T-helper 22 cell (primary cell): ENCODE measurements at places on chromosomes 4 and X.

DNA sequence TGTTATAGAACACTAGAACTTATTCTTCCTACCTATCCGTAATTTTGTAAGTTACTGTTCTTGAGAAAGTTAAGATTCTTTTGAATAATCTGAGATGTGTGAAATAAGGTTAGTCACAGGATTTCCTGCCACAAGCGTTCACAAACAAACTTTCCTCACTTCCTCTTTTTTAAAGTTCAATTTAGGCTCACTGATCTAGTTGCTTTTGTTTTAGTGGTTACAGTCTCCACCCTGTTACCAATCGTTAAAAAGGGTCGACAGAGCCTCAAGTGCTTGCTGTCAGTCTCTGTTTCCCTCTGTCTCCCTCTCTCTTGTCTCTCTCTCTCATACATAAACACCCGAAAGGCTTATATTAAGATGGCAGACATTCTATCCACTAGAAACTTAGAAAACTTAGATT, 35.9 kb upstream of the STK26 start:
- DNase-seq = no peak

DNA sequence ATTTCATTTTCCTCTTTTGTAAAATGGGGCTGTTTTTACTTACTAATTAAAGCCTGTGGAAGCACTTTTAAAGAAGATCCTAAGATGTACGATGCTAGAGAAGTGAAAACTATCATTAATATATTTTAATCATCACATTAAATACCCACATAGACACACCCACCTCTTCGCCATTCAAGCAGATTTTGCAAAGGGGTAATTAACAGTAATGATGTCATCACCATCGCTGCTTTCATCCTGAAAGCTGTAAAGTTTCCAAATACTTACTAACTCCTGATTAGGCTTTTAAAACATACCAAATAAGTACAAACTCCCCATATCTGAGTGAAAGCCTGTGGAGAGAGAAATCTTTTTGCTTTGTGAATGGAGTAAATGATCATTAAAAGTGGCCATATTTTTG, 17.6 kb upstream of the NYX start:
- no peak for DNase-seq

GRCh38 chrX:49270249-49270921, 792 bp downstream of the PPP1R3F start:
- DNase-seq = no peak

DNA sequence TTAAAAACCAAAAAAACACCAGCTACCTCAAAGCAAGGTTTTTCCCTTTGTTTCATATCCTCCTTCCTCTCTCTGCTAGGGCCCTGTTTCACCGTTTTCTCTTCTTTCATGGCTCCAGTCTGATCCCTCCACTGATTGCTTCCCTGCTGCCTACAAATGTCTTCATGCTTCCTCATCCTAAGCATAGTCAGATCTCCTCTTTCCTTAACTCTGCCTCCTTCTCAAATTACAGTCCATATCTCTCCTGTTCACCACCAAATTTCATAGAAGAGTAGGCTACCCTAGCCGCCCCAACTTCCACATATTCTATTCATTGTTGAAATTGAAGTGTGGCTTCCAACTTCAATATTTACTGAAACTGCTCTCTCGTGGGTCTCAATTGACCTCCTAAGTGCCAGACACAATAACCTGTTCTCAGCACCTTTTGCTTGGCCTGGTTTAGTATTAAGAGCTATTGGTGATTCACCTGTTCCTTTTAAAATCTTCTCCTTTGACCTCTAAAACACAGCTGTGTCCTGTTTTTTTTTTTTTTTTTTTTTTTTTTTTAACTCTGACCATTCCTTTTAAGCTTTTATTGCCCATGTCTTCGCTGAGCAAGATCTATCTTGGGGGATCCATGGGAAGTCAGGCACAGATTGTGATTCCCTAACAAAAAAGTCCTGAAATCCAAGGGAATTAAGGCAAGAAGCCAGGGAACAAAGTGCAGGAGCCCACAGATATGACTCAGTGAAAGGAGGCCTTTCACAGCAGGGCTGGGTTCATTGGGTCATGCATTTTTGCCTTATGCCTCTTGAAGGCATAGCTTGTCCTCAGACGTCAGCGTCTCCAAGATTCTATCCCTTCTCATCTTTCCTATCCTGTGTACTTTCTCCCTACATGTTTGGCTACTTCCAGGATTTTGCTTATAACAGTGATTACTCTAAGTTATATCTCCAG, 85.4 kb downstream of the RPS3A start:
- no peak for DNase-seq

DNA sequence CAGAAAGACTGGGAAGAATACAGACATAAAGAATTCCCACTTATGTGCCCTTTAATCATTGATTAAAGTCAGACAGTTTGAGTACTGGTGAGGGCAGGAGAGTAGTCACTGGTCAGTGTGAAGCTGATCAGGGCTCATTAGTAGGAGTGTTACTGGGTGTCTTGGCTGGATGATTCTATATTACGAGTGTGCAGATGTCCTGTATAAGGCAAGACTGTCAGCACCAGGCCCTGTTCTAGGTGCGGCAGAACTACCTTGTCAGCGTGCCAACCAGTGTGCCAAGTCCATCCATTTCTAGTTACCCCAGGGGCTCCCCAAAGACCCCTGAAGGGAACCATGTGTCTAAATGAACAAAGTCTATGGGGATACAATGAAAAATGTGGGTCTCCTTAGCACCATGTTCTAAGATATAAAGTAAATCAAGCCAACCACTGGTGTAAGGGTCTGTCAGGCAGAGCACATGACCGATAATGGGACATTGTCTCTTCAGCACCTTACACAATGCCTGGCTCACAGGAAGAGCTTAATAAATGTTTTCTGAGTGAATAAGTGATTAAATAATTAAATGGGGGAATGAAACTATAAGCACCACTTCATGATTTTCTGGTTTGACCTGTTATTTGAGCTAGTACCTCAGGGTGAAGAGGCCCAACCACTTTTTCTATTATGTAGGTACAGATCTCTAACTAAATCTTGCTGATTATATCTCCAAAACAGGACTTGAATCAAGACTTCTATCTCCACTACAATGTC, 205.0 kb downstream of the CAMK2D start:
- no peak for DNase-seq

GRCh38 chrX:39618178-39618577, 479.6 kb downstream of the BCOR start:
- DNase-seq = no peak

DNA sequence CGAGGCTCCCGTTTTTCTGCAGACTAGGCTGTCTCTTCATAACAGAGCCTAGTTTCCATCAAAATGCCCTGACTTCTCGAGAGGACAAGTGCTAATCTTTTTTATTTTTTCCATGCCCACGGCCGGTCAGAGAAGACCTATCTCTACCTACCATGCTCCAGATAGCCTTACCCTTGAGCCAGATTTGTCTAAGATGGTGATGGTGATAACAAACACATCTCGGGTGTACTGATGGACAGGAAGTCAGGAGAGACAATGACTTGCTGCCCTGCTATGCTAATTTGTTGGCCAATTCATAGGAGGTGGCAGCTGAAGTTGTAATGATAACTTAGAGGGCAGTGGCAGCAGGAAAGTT, 42.2 kb upstream of the NKRF start:
- DNase-seq = no peak

DNA sequence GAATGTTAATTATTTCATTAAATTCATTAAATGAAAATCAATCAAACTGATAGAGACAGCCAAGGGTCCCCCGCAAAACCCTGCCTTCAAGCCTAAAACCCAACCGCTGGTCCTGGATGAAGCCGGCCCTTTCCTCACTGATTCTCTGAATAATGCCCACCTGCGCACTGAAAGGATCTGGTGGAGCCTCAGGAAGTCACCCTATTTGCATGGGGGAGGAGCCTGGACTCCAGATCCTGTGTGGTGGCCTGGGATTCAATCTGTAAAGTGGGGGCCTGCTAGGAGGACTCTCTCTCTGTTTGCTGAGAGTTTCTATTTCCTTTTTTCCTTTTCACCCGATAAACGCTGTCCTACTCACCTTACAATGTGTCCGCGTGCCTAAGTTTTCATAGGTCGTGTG, 97.9 kb upstream of the ADAMTS3 start:
- DNase-seq = no peak

- no peak for DNase-seq
Measured at GRCh38 chrX:98956014-98956413, 1454.1 kb downstream of the PCDH19 start.

GRCh38 chr4:40066651-40067050, 10.0 kb downstream of the N4BP2 start:
- DNase-seq = no peak

DNA sequence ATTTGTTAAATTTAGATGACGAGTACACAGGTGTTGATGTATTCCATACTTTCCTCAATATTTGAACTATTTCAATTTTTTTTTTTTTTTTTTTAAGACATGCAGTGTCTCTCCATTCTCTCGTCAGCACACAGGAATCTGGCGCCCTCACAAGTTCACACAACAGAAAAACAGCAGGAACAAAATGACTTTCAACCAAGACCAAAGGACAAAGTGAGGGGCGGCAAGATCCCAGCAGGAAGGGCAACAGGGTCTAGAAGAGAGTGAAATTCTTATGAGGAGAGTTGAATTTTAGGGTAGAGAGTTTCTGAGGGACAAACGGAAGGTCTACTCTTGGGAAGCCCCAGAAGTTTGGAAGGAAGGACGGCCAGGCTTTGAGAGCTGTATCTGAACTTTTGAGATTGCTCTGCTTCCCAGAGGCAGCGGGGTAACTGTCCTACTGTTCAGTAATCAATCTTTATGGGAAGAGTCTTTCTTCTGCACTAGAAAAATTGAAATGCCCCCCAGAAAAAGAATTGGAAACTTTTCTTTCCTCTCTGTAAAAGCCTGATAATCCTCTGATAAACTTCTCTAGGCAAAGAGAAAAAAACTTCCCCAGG, 760.2 kb downstream of the RAB28 start:
- DNase-seq = no peak

GRCh38 chr4:133921280-133922195, 280.1 kb downstream of the PABPC4L start:
- DNase-seq = no peak

- DNase-seq = no peak
Measured at GRCh38 chr4:107058828-107059227, 22.7 kb upstream of the DKK2 start.

DNA sequence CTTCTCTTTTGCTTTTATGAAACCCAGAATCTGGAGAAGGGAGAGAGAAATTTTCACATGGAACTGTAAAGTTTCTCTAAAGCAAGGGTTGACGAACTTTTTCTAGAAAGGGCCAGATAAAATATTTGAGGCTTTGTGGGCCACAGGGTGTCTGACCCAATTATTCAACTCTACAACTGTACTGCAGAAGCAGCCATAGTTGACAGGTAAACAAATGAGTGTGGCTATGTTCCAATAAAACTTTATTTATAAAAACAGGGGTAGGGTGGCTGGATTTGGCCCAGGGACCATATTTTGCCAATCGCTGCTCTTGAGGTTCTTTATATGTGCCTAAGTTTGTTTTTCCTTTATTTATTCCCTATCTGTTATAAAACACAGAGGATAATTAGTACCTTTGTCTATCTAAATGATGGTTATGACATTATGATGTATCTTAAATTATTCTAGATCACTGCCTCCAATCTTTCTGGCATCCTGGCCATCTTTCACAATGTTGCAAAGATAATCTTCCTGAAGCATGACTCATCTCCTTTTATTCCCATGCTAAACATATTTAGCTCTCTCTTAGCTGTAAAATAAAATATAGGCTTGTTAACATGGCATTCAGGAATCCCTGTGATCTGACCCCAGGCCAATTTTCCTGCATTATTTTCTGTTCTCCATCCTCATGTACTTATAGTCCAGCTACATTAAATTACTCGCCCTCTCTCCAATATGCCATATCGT, 106.8 kb upstream of the CBLL2 start:
- DNase-seq = no peak
